Mammary epithelial cell (primary cell): ENCODE measurements at places on chromosomes 12 and 14. TPM values are rescaled to one million over a fixed set of nuclear protein-coding genes. Genes with fewer than 3 reads are reported as not detected.

GRCh38 chr14:47262801-47263200 lies 412.6 kb downstream of the MDGA2 start:
- no peak for DNase-seq

DNA sequence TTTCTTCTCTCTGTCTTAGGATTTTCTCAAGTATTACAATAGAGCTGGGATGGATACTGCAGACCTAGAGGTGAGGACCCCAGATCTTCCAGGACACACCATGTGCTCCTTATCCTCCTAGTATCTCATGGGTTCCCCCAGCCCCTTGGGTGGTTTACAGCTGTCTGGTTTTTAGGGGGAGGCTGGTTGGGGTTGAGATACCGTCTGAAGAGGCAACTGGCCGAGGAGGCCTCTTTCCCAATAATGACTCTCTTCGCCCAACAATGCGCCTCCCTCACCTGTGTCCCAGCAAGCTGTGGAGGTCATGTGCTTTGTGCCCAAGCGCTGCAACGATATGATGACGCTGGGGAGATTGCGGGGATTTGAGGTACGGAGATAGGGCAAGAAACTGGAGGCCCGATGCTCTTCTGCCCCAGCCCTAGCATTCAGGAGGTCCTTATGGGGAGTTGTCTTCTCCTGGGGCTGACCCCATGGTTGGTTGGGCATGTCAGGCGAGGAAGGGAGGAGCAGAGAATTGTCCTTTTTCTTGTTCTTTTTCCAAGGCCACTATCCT lies 3.8 kb downstream of the ARHGEF25 start:
- no peak for DNase-seq

DNA sequence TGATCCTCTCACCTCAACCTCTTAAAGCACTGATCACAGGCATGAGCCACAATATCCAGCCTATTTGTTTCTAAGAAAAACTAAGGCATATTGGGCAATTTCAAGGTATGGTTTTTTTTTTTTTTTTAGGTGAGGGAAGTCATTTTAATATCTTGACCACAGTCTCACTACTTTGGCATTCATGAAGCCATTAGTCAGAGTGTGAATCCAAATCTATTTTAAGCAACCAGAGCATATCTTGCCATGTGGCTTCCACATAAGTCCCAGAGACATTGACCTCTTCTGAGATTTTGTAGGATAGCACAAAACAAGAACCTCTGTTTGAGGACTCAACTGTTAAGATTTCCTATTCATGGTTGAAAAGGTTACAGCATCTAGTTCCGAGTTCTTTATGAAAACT lies 130.3 kb upstream of the RBM19 start:
- no peak for DNase-seq

GRCh38 chr12:11840366-11840765 lies 190.9 kb downstream of the ETV6 start:
- DNase-seq: no peak

GRCh38 chr12:13242936-13243335 lies 46.4 kb downstream of the EMP1 start:
- no peak for DNase-seq

- no peak for DNase-seq
These were observed 303 bp downstream of the SAMD4A start for GRCh38 chr14:54567224-54567638.

- DNase-seq: no peak
These were observed 28.6 kb downstream of the FGFR1OP2 start for GRCh38 chr12:26966842-26967241.

GRCh38 chr12:110791589-110791988 lies 48.9 kb upstream of the PPP1CC start:
- DNase-seq: peak; percentile 85

- DNase-seq: peak; percentile 51
These were observed 122.1 kb upstream of the ARHGAP5 start for GRCh38 chr14:31954991-31955390.

ITGB7 gene
- 0.33 TPM for polyA plus RNA-seq

SRRM4 gene
- polyA plus RNA-seq: not detected

HOXC10 gene
- polyA plus RNA-seq: 0.83 TPM

FBXO33 gene
- polyA plus RNA-seq: 6.3 TPM

KLRG1 gene
- 0.40 TPM for polyA plus RNA-seq

LRRC10 gene
- not detected for polyA plus RNA-seq

TAS2R9 gene
- not detected for polyA plus RNA-seq
